Effector CD4-positive, alpha-beta T cell (primary cell): ENCODE measurements at places on chromosomes 7 and 10.

DNA sequence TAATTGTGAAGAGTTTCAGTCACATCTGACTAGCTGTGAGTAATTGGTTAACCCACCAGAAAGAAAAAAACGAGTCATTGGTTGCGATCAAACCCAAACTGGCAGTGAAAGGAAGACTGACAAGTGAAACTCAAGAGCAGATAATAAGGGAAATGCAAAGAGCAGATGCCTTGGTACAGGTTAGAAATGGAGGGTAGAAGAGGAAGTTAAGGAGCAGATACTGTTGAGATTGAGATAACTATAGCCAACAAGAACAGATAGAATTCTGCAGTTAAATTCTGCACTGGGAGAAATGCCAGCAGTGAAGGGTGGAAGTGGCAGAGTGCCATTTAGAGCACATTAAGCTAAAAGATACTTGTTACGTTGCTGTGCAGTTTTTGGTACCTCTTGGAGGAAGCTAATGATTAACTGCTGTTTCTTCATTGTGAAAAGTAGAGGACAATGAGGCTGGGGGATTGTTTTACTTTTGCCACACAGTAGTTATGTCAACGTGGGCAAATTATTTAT is 65.8 kb downstream of the CDK13 start:
- DNase-seq = no peak

GRCh38 chr7:101133621-101134398 is 6.9 kb downstream of the SERPINE1 start:
- DNase-seq = no peak

DNA sequence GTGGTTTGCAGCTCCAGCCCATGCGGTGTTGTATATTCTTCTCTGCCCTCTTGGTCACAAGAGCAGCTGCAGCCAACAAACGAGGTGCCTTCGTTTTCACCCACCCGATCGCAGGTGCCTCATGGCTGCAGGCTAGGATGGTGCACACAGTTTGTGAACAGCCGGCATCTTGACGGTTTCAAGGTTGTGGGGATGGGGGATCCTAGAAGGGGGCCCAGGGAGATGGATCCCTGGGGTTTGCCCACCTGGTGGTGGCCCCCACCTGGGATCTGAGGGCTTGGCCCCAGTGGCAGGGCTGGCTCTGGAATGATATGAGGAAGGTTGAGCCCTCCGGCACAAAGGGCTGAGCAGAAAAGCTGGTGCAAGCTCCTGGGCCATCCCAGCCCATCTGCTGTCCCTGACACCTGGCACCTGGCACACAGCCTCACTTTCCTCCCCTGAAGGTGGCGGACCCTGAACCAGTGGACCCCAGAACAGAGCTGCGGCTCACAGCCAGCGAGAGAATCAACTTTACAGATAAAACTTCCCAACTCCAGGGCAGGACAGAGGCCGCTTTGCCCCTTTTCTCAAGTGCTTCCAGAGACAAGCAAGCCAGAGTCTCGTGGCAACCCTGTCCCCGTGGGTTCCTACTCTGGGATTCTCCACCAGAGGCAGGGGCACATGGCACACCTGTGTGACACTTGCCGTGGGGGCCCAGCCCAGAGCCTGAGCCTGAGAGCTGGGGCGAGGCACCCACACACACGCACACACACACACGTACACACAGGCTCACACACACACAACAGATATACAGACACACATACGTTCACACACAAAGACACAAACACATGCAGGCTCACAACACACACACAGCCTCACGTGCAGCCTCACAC is 177.3 kb upstream of the PPP2R2D start:
- no peak for DNase-seq

DNA sequence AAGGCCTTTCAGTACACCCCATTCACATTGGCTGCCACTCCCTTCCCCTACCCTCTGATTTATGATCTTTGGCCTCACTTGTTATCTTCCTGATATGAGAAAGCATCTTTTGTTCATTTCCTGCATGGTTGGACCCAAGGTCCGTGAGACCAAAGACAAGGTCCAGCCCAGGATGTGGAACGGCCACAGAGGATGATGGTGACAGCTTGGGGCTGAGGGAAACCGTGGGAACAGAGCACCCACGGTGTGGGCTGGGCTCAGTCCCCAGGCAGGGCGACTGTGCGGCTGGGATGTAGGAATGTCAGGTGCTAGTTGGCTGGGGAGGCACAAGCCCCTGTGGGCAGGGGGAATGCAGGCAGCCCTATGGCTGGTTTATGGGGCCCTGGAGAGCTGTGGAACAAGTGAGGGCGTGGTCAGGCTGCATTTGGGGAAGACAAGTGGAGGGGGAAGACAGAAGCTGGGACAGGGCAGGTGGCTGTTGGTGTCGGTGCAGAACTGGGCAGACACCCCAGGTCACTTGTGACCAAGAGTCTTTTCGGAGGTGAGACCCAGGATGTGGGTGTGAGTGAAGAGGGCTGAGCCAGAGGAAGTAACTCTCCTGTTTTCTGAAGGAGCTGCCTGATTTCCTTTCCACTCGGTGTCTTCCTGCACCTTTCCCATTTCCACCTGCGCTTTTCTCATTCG is 51.7 kb upstream of the IGFBP3 start:
- no peak for DNase-seq
